B cell (primary cell): ENCODE measurements at places on chromosomes 7 and 10. TPM values are rescaled to one million over a fixed set of nuclear protein-coding genes. Genes with fewer than 3 reads are reported as not detected.

Gene PROSER2
- polyA plus RNA-seq = 0.10 TPM in 1 of 2 replicates, not detected in the other

Gene IFIT1
- polyA plus RNA-seq = 0.50 and 0.63 TPM in 2 replicates

Gene HOXA2
- not detected in 2 replicates for polyA plus RNA-seq

Gene MRC1
- not detected in 2 replicates for polyA plus RNA-seq

Gene BBIP1
- polyA plus RNA-seq = 10.6 and 15.9 TPM in 2 replicates

Gene SVOPL
- polyA plus RNA-seq = not detected in 2 replicates

Gene SFXN4
- 12.6 and 15.4 TPM in 2 replicates for polyA plus RNA-seq

Gene IQCE
- 1.9 and 3.5 TPM in 2 replicates for polyA plus RNA-seq

Gene OPN1SW
- polyA plus RNA-seq = not detected in 2 replicates

DNA sequence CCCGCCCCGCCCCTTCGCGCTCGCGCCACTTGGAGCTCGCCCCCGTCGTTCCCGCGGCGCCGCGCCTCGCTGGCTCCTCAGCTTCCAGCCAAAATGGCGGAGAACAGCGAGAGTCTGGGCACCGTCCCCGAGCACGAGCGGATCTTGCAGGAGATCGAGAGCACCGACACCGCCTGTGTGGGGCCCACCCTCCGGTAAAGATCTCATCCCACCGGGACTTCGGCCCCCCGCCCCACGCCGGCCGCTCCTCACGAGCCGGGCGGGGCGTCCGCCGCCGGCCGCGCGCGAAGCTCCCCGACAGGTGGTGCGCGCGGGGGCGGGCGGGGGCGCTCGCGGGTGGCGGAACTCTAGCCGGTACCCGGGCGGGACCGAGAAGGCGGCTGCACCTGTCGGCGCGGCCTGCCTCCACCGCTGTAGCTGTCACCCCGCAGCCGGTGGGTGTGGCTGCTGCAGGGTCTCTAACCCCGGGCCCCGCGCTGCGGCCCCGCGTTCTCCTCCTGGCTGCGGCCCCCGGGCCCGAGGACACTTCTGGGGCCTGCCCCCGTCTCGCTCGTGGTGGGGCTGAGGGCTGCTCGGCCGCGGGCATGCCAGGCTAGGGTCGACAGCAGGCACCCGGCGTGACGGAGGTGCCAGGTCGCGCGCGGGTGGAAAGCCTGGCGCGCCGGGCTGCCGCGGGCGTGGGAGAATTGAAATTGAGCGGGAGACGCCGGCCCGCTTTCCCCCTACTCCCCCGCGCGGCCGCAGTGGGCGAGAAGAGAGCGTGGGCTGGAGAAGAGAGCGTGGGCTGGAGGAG is at the start of gene EXOC6:
Gene EXOC6 (plus strand): TSS at position 80 of the 793 bp plus-strand sequence. CDS start 14 bp downstream, at position 94.
- peak; percentile 96 for DNase-seq

- no peak for DNase-seq
These were observed 54.8 kb upstream of the RAB11FIP2 start for GRCh38 chr10:118101501-118101900.

GRCh38 chr7:55019191-55019690 is 424 bp downstream of the EGFR start:
- no peak for DNase-seq

DNA sequence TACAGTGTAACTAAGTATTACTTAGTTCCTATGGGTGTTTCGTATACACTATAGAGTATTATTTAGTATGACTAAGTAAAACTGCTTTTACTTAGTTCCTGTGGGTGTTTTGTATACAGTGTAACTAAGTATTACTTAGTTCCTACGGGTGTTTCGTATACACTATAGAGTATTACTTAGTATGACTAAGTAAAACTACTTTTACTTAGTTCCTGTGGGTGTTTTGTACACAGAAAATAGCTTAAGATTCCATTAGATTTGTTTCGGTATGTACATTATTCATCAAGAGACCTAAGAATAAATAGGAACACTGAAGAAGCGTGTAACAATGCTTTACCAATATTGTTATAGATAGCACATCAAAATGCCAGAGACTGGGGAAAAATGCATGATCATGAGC is 25.0 kb downstream of the IGF2BP3 start:
- DNase-seq = no peak

GRCh38 chr7:130606161-130606560 is 62.4 kb downstream of the COPG2 start:
- no peak for DNase-seq

- DNase-seq = no peak
These were observed 2.3 kb downstream of the METTL27 start for GRCh38 chr7:73839743-73840714.

DNA sequence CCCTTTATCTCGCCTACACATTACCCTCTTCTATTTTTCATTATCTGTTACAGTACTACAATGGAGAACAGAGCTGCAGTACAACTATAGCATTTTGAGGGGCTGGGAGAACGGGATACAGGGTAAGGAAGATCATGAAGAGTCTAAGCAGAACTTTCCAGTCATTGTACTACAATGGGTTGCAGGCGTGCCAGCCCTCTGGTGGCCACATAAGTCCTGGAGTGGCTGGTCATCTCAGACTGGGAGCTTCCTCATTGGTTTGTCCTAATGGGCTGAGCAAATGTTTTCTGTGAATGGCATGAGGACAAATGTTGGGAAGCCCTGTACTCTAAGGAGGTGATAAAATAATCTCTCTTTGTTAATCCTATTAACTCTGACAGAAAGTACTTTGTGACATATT is 33.0 kb downstream of the TMEM106B start:
- DNase-seq = no peak

- no peak for DNase-seq
These were observed 99.0 kb downstream of the UBE2H start for GRCh38 chr7:129853661-129854268.

DNA sequence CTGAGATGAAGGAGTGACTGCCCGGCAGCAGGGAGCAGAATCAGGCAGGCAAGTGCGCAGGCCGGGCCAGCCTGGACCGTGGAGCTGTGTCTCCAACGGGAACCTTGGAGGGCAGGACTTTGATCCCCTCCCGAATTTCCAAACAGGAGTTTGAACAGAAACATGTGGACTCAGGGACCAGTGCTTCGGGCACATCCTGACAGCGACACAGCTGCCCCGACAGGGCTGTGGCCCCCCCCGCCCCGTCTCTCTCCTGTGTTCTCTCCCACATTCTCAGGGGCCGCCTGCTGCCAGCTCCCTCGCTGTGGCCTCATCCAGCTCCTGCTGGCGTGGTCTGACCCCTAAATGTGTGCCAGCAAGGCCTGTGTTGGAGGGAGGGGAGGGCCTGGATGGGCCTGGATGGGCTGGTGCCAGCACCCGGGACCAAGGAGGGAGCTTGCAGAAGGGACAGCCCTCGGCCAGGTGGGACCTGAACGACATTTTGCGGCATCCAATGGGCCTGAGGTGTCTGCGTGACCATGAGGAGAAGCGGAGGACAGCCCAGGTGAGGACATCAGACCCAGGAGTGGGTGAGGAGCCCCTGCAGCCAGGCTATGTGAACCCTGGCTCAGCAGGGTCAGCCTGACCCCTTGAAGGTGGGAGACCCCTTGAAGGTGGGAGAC is 222.9 kb downstream of the DNAJB6 start:
- no peak for DNase-seq

DNA sequence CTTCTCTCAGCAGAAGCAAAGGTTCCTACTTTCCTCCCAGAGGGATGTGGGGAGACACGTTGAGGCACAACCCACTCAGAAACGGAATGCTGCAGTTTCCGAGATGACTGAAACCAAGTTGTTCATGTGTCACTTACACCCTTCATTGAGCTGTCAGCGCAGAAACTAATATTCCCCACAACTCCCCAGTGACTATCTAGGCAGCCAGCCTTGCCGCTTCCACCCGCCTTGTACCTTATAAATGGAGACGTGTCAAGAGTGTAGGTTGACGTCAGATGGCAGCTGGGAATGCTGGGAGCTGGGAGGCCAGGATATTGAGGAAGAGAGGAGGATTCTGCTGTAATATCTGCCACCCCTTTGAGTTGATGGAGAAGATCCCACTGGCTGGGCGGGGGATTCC is 15.1 kb downstream of the GPR26 start:
- no peak for DNase-seq

- no peak for DNase-seq
These were observed 73.6 kb downstream of the OTUD1 start for GRCh38 chr10:23512355-23513058.

- DNase-seq = no peak
These were observed 342.6 kb upstream of the NRG3 start for GRCh38 chr10:81532403-81532802.

- no peak for DNase-seq
These were observed 17.8 kb upstream of the ERCC6 start for GRCh38 chr10:49556723-49557122.

DNA sequence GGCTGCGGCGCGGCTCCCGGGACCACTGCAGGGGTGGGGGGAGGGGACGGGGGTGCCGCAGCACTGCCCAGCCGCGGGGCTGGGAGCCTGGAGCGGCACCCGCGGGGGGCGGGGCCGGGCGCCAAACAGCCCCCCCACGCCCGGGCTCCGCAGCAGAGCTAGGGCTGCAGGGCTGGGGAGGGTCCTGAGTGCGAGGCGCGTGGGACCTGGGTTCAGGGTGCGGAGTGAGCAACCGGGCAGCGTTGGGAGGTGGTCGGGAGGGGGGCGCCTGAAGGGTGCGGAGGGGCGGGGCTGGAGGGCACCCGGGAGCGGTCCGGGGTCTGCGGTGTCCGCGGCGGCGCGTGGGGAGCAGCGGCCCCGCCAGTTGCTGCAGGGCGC is 528 bp downstream of the CAMK2G start:
- DNase-seq = peak; percentile 35

GRCh38 chr7:92336662-92337340 is 91.0 kb downstream of the ANKIB1 start:
- DNase-seq = no peak

DNA sequence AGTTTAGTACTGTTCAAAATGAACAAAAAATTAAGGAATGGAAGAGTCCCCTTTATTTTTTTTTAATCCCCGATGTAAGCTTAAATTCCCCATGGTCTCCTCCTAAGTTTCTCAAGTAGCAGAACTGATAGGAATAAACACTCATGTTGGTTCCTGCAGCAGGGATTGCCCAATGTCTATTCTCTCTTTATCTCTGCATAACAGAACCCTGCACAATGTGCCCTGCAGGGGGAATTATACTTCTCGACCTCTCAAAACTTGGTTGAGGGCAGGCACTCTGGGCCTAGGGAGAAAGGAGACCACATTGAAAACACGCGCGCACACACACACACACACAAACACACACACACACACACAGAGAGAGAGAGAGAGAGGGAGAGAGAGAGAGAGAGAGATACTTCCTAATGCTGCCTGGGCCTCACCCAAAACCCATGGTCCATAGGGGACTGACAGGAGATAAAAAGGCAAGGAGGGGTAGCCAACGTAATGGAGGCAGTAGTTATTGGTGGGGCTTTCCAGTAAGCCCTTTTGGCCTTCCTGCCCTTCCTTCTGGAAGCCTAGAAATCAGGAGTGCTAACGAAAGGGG is 22.7 kb downstream of the JAZF1 start:
- no peak for DNase-seq

DNA sequence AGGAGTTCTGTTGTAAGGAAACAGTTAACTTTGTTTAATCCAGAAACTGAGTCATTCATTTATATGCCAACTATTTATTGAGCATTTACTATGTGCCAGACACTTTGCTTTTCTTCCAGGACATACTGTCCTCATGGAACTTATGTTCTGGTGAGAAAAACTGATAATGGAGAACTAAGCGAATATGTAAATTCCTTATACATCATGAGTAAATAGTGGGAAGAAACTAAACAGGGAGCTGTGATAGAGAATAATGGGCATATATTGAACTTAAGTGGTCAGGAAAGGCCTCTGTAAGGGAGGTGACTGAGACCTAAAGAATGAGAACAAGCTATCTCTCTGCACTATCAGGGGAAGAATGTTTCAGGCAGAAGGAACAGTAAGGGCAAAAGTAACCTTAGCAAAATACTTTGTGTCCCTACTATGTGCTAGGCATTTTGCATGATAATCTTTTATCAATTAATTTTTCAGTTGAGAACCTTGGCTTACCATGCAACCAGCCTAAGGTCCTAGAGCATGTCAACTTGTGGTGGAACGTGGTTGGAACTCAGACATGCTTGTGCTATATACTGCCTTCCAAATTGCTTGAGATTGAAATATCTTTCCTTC is 45.4 kb downstream of the ST7 start:
- no peak for DNase-seq

GRCh38 chr7:68109299-68109698 is 1112.7 kb downstream of the TYW1 start:
- DNase-seq = no peak

DNA sequence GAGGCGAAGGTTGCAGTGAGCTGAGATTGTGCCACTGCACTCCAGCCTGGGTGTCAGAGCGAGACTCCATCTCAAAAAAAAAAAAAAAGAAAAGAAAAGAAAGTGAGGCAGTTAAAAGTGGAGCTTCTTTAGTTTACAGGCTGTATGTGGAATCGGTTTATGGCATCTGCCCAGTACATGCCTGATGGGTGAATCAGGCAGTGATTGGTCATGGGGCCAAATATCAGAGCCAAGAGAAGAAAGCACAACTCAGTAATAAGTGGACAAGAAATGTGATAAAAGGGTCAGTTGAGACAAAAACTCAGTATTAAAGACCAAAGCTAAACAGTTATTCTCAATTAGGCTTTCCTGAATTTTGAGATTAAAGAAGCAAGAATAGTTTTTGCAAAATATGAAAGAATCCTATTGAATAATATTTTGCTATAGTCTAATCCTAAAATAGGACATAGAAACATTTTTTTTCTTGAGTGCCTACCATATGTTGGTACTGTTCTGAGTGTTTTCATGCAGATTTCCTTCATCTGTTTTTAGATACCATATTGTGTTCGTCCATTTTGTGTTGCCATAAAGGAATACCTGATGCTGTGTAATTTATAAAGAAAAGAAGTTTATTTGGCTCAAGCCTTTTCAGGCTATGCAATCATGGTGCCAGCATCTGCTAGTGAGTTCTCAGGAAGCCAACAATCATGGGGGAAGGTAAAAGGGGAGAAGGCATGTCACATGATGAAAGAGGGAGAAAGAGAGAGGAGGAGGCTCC is 14.4 kb downstream of the CDC14C start:
- DNase-seq = no peak

DNA sequence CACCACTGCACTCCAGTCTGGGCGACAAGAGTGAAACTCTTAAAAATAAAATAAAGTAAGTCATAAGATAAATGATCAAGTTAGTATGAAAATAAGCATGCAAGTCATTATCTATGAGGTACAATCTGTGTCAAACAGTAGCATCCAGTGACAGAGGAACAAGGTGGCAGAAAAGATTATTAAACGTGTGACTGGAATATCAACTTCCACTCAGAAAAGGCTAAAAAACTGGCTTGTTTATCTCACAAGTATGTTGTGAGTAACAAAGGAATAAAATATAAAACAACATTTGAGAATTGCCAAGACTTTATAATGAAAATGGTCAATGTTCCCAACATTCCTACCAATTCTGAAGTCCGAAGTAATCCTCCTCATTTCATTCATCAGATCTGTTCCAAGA is 30.3 kb downstream of the ITGB1 start:
- DNase-seq = no peak

DNA sequence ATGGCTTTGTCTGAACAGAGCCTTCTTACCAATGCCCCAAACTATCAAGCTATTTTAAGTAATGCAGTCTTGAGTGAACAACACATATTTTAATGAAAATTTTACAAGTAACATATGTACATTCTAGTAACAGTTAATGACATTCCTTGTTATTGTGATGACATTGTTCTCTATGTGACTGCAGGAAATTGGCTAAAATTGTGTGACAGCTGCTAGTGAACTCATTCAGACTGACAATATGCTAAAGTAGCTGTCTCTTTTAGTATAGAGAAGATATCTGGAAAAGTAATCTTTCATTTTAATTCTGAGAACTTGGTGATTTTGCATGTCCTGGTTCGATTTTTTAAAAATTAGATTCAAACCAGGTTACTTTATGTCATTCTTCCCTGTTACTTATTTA is 259.8 kb upstream of the MAGI2 start:
- DNase-seq = no peak

- DNase-seq = no peak
These were observed 26.7 kb downstream of the ZCWPW1 start for GRCh38 chr7:100401811-100402210.
